ENCODE measurements at places on chromosomes 1 and 21.
A peak's percentile ranks its signal among the peaks of the same experiment; 100 is the strongest.

- no peak for DNase-seq
Observed at GRCh38 chr21:45296638-45297037, 8.9 kb upstream of the POFUT2 start.

DNA sequence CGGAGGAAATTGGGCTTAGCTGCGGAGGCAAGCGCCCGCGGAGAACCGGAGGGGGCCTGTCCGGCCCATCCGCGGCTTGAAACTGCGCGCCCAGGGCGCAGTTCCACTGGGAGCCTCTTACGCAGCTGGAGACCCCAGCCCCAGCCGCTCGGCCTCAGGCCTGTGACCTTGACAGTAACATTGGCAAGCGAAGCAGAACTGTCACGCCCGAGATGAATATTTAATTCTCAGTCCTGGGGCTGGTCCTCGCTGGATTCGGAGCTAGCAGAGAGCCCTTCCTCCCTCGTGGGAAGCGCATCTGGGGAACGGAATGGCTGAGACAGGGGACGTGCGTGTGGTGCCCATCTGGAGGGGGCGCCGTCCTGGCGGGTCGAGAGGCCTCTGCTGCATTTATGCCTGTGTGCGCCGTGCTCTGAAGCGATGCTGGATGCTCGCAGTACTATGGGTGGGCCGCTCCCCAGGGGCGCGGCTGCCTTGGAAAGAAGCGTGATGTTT lies 928 bp downstream of the SLC6A17 start:
- DNase-seq, result no peak

- DNase-seq, result no peak
Observed at GRCh38 chr1:114048232-114048631, 69.0 kb downstream of the OLFML3 start.

DNA sequence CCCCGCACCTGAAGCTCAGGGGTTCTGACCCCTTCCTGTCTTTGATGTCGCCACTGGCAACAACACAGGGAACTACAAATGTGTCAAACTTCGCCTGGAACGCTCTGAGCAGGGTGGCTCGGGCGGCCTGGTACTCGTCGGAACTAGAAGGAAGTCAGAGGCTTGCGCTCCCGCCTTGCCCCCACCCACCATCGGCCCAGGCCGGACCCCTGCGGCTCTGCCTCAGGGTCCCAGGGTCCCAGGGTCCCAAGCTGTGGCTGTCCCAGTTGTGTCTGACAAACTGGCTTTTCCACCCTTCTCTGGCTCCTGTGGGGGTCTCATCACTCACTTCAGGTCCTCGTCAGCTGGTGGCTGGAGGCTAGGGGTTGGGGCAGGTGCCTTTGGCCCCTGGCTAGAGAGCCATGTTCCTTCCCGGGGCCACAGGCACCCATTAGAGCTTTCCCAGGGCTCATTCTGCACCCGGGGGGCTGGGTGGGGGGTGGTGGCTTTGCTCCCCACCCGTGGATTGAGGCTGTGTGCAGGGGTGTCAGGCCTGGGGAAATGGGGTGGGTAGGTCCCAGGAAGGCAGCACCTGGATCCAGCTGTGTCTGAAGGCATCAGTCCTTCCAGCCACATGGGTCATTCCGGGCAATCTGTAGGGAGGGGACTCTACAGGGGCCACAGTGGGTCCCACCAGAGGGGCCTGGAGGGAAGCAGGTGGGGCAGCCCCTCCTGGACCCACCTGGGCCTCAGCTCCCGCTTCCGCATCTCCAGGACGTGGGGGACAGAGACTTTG lies 8.0 kb upstream of the TMEM52 start:
- no peak for DNase-seq

DNA sequence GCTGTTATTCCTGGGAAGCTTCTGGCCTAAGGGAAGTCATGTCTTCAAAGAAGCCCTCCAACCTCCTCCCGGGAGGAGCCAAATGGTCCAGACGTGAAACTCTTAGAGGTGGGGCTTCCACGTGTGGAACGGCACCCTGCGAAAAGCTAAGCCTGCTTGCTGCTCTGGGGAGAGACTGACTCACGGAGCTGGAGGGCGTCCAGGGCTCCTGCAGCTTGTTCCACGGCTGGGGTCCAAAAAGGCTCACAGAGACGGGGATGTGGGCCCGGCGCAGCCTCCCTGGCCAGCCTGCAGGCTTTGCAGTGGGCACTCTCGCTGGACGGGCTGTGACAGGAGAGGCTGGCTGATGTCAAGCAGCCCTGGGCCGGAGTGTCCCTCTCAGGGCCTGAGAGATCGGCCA lies 105.1 kb downstream of the COLGALT2 start:
- no peak for DNase-seq

DNA sequence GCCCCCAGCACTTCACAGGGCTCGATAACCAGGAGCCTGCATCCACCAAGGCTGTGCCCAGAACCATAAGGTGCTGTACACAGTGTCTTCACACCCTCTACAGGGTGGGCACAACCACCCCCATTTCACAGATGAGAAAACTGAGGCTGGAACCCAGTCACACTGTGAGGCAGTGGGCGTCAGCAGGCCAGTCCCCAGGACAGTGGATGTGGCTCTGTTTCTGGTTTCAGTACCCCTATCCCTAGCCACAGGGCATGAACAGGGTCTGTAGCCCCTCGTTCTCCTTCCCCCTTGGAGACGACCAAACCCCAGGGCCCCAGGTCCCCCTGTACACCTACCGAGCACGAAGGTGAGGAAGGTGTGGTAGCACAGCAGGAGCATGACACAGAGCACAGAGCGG lies 27.6 kb downstream of the TTC39A start:
- no peak for DNase-seq

DNA sequence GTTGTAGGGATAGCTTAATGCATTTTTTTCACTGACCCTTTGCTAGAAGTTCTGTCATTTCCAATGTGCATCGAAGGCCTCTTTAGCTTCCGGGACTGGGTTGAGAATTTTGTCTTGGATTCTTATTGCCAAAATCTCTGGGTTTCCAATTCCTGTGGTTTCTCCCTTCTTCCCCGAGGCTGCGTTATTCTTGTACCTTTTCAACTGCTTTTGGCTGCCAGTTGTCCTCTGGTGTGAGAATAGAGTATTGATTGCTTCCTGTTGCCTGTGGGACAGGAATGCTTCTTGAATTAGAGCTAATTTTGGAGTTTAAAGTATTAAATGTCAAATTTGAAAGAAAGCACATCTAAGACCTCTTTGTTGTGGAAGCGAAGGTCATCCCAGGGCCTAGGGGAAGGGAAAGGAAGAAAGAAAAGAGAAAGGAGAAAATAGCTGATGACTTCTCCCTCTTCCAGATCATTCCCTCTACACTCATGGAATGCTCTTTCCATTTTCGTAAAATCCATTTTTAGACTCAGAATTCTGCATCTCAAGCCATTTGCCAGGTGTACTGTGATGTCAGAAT lies 21.1 kb downstream of the HUNK start:
- DNase-seq, result no peak

DNA sequence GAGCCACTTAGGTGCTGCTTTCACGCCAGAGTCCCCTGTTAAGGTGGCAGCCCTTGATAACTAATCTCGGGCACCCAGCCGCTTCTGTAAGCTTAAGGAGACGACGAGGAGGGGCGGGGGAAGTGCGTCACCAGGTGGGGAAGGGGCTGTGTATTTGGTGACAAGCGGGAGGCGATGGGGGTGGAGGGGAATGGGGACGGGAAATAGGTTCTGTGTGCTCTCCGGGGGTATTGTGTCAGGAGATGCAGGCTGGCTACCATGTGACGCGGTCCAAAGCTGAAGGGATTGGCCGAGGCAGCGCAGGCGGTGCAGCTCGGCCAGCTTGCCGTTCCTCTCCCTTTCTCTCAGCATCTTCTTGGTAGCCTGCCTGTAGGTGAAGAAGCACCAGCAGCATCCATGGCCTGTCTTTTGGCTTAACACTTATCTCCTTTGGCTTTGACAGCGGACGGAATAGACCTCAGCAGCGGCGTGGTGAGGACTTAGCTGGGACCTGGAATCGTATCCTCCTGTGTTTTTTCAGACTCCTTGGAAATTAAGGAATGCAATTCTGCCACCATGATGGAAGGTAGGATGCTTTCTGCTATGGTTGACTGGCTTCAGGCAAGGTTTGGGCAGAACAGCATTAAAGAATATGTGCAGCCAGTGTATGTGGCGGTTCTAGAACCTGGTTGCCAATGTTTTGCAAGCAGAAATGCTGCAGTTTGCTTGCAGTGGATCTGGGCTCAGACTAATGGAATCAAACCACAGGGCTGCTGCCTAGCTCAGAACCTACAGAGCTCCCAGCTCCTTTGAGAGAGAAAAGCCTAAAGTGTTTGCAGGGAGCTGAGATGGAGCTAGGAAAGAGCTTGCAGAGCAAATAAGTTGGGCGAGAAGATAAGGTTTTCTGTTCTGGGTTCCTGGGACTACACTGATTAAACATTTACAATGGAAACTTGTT lies at the start of gene SGIP1:
TSS of gene SGIP1 (plus strand) at position 350 of the 937 bp plus-strand sequence. CDS start at position 556, 206 bp downstream.
- DNase-seq, result no peak

DNA sequence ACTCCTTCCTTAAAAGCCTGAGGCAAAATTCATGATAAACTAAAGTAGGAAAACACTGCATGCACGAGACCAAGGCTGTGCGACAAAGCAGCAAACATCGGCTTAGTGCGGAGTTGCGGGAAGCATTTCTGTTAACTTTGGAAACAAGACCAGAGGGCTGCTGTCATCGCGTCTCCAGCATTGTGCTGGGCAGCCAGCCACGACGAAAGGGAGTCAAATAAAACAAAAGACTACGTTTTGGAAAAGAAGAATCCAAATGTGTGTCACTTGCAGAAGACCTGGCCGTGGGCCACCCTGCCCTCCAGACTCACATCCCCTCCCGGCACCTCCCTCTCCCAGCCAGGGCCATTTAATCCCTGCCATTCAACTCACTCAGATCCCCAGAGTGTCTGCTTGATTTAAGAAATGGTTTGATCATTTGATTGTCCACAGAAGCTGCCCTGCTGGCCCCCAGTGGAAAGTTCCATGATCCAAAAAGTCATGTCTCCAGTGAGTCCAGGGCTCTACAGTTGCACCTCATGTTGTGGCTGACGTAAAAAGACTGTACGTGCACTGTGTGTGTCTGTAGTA lies 2.4 kb upstream of the KRTAP10-11 start:
- no peak for DNase-seq

GRCh38 chr1:235907897-235908240 lies 41.2 kb upstream of the LYST start:
- DNase-seq, result no peak

DNA sequence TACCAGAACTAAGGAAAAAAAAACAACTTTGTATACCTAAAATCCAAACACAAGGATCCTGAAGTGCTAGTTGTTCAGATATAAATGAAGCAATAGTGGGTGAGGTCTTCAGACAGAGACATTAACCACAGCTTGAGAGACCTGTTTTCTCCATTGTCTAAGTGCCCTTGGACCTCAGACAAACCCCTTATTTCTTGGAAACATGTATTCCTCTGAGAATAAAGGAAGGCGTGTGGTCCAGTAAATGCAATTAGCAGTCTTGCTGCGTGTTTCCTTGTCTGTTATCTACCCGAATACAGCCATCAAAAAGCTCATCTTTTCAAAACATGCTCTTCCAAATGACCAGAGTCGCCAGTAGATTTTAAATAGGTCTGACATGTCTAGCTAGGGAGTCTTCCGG lies 291.1 kb upstream of the NFIA start:
- no peak for DNase-seq

DNA sequence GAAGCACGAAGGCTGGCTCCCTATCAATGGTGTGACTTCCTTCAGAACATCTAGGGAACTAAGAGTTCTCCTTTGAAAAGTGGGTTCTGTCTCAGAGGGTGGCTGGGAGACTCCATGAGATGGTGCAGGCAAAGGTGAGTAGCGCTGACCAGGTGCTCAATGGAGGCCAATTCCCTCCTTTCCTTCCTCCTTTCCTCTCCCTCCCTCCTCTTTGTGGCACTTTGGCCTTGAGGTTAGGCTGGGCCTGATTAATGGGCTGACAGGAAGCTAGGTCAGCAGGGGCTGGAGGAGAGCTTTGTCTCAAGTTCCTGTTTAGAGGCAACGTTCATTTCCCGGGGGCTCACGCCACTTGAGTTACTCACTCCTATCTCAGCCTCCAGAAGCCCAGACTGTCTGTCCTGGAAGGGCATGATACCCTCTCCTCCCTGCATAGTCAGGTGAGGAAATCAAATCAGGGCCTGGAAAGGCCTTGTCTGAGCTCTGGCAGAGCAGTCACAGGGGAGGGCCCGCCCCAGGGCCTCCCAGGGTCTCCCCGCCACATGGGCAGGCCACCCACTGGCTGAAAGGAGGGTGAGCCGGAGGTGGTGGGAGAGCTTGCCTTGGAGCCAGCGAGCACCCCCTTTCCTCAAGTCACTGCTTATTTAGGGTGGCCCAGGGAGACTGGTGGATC lies 58.4 kb upstream of the SSBP3 start:
- peak; percentile 43 for DNase-seq

GRCh38 chr1:183346276-183346732 lies 71.9 kb downstream of the NMNAT2 start:
- no peak for DNase-seq

DNA sequence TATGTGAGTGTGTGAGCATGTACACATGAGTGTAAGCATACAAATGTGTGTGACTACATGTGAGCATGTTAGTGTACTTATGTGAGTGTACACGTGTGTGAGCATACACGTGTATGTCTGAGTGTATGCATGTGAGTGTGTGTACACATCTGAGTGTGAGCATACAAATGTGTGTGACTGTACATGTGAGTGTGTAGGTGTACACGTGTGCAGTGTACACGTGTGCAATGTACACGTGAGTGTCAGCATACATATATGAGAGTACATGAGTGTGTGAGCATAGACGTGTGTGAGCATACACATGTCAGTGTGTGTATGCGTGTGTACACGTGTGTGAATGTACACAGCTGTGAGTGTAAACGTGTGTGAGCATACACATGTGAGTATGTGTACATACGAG lies 170.6 kb downstream of the HUNK start:
- no peak for DNase-seq

GRCh38 chr1:45002650-45003645 lies 8.2 kb downstream of the HECTD3 start:
- DNase-seq, result no peak

All from GDM1 (cell line).